PC-3 (cell line): ENCODE measurements at places on chromosomes 7 and 10. TPM values are rescaled to one million over a fixed set of nuclear protein-coding genes. Genes with fewer than 3 reads are reported as not detected.

- no peak overlapping the region for H3K27ac ChIP-seq
- no peaks in the 10 kb centered on the region for H3K27me3 ChIP-seq
- H3K4me1 ChIP-seq: peaks cover 8% of the 10 kb centered on the region; the same call in 1 of the 2 replicates
- DNase-seq: peak; percentile 31
- H3K4me3 ChIP-seq: no peak overlapping the region
These were observed 236.3 kb downstream of the BAMBI start for GRCh38 chr10:28913436-28914237.

- H3K4me1 ChIP-seq: peaks cover 9% of the 10 kb centered on the region
- no peak overlapping the region for H3K4me3 ChIP-seq
- no peak for DNase-seq
- no peak overlapping the region for H3K27ac ChIP-seq
- H3K36me3 ChIP-seq: no peaks in the 10 kb centered on the region
These were observed 34.6 kb downstream of the PLXNA4 start for GRCh38 chr7:132541656-132542055.

ITGA8 gene
- total RNA-seq: not detected in 2 replicates

GRCh38 chr7:157743781-157744525, 407.1 kb downstream of the DNAJB6 start:
- H3K4me1 ChIP-seq: no peaks in the 10 kb centered on the region
- DNase-seq: no peak
- H3K4me3 ChIP-seq: no peak overlapping the region

NPFFR1 gene
- total RNA-seq: not detected in 2 replicates

DNA sequence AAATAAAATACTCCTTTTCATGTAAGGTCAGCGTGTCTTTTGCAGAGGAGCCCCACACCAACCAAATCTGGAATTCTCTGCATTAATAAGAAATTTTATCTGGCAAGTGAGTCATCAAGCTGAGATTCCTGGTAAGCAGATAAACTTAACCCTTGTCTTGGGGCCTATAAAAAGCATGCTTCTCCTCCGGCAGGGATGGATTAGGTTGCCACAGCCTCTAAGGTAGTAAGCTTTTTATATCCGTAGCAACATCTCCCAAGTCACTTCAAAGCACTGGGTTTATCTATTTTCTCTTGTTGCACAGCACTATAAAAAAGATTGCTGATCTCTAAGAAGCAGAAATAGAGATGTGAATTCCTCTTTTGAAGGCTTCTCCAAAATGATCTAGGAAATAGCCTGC, 202.8 kb upstream of the NOBOX start:
- H3K4me3 ChIP-seq: no peak overlapping the region
- H3K36me3 ChIP-seq: no peaks in the 10 kb centered on the region
- no peaks in the 10 kb centered on the region for H3K4me1 ChIP-seq
- DNase-seq: peak; percentile 11

DNA sequence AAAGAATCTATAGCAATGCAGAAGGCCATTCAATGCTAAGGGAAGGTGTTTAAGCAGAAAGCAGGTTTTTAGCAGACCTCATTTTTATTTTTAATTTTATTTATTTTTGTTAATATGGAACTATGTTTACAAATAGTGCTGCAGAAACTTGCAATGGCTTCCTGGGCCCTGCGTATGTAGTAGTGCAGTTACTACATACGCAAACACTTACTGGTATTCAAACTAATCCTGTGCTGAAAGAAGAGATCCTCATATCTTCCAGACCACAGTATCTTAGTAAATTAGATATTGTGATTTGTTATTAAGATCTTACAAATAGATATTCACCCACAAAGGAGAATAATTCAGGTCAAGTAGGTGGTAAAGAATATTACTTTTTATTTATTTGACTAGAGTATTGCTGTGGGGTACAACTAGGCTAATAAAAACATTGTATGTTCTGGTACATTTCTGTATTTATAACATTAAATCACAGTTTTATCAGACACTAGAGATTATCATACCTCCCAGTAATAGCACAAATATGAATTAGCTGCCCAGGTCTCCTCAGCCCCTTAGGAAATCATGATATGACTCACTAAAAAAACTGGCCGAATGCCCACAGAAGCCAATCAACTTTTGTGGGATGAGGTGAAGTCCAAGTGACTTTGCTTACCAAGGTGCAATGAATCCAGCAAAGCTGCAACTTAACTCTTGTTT, 57.6 kb downstream of the RNLS start:
- no peaks in the 10 kb centered on the region for H3K4me1 ChIP-seq
- H3K27me3 ChIP-seq: no peaks in the 10 kb centered on the region
- no peak overlapping the region for H3K27ac ChIP-seq
- H3K4me3 ChIP-seq: no peak overlapping the region

GRCh38 chr10:29699621-29700020, 64.8 kb upstream of the SVIL start:
- H3K4me1 ChIP-seq: no peaks in the 10 kb centered on the region
- H3K27ac ChIP-seq: no peak overlapping the region
- H3K4me3 ChIP-seq: no peak overlapping the region
- no peaks in the 10 kb centered on the region for H3K27me3 ChIP-seq

DNA sequence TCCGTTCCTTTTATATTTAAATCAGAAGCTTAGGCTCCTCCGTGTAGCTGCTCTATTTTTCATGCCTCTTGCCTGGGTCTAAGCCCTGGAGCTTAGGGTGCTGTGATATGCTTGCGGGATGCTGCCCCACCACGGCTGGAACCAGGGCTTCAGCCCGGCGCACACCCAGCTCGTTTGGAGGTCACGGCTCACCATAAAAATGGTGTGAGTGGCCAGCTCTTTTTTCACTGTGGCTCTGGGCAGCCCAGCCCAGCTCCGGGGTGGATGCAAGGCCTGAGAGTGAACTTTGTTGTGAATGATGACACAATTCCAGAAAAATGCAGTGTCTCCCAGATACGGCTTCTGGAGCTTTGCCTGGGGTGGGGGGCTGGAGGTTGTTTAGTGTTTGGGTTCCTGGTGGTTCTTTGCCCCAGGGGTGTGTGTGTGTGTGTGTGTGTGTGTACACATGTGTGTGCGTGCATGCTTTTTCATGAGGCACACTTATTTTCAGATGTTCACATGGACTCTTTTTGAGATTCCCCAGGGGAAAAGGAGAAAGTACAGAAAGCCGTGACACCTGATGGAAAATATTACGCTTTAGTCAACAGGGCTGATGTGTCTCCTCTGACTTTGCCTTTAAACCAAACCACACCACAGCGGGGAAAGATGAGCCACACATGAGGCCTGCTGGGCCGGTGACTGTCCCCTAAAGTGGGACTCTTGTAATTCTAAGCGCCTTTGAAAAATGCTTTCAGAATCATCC, 46.2 kb downstream of the GRK5 start:
- peak overlapping the region; percentile 41; the same call in 1 of the 2 replicates for H3K4me3 ChIP-seq
- peaks cover 51% of the 10 kb centered on the region for H3K4me1 ChIP-seq
- DNase-seq: peak; percentile 87
- no peaks in the 10 kb centered on the region for H3K36me3 ChIP-seq
- H3K27me3 ChIP-seq: no peaks in the 10 kb centered on the region

DNA sequence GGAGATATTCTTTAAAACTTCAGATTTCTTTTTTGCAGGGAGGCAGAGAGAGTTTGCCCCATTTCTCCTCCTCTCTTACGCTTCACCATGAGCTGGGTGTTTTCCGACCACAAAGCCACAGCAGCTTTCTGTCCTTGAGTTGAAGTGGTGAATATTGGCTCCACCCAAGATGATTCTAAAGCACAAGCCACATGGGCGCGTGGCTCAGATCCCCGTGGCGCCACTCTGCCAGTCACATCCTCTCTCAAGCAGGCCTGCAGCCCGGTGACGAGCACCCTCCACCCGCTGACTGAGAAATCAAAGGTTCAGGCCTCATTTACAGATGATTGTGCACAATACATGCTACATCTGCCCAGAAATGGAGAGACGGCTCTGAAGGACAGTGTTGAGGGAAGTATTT, 27.6 kb upstream of the RNF32 start:
- no peak for DNase-seq
- peaks cover 11% of the 10 kb centered on the region for H3K27me3 ChIP-seq
- no peaks in the 10 kb centered on the region for H3K4me1 ChIP-seq
- H3K27ac ChIP-seq: no peak overlapping the region
- H3K4me3 ChIP-seq: no peak overlapping the region

GRCh38 chr7:12770227-12770975, 83.0 kb downstream of the ARL4A start:
- peaks cover 37% of the 10 kb centered on the region for H3K4me1 ChIP-seq
- no peaks in the 10 kb centered on the region for H3K27me3 ChIP-seq
- no peak overlapping the region for H3K4me3 ChIP-seq
- no peaks in the 10 kb centered on the region for H3K36me3 ChIP-seq

DNA sequence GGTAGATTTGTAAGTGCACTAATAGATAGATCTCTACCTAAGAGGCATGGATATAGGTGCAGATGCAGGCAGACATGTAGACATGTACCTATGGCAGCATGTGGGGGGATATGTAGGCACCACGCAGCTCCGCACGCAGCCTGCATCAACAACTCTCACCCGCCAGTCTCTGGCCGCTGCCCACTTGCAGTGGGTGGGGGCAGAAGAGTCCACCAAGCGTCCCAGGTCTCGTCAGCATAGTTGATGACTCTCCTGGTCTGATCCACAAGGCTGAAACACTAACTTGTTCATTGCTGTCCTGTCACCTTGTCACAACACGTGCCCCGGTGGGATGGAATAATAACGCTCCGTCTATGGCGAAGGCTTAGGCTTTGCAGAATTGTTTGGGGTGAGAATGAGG, 252.0 kb downstream of the ADARB2 start:
- DNase-seq: no peak
- H3K4me3 ChIP-seq: no peak overlapping the region
- H3K36me3 ChIP-seq: no peaks in the 10 kb centered on the region
- H3K27ac ChIP-seq: no peak overlapping the region
- no peaks in the 10 kb centered on the region for H3K27me3 ChIP-seq

DNA sequence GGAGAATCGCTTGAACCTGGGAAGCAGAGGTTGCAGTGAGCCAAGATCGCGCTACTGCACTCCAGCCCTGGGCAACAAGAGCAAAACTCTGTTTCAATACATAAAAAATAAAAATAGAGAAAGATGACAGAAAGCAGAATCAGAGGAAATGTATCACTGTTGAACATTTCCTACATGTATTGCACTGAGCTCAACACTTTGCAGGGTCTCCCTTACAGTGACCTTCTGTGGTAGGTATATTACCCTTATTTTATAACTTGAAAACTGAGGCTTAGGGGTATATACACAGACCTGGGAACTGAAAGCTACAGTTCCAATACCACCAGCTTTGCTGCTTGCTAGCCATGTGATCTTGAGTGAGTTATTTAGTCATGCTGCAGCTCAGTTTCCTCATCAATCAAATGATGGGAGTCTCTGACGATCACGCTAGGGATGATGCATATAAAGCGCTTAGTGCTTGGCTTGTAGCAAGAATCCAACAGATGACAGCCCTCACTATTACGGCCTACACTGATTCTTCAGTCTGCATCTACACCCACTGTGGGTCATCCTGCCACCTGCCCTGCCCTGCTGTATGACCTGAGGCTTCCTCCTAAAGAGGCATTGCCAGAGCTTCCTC, 99.0 kb downstream of the PDE1C start:
- no peak for DNase-seq
- H3K4me1 ChIP-seq: peaks cover 10% of the 10 kb centered on the region
- no peak overlapping the region for H3K4me3 ChIP-seq
- H3K36me3 ChIP-seq: no peaks in the 10 kb centered on the region
- H3K27ac ChIP-seq: peak overlapping the region; percentile 81
- no peaks in the 10 kb centered on the region for H3K27me3 ChIP-seq

PLEKHA8 gene
- total RNA-seq: 8.4 and 10.4 TPM in 2 replicates

GRCh38 chr10:32959006-32959920, 1.2 kb upstream of the ITGB1 start:
- H3K4me1 ChIP-seq: peaks cover 60% of the 10 kb centered on the region
- no peaks in the 10 kb centered on the region for H3K27me3 ChIP-seq
- peak overlapping the region; percentile 75 for H3K4me3 ChIP-seq
- H3K27ac ChIP-seq: peak overlapping the region; percentile 82

- no peak overlapping the region for H3K4me3 ChIP-seq
- no peak overlapping the region for H3K27ac ChIP-seq
- H3K4me1 ChIP-seq: peaks cover 13% of the 10 kb centered on the region
- H3K27me3 ChIP-seq: no peaks in the 10 kb centered on the region
- no peak for DNase-seq
These were observed 47.5 kb downstream of the GNA12 start for GRCh38 chr7:2796358-2797352.

- H3K4me1 ChIP-seq: peaks cover 14% of the 10 kb centered on the region
- no peak for DNase-seq
- no peaks in the 10 kb centered on the region for H3K36me3 ChIP-seq
- H3K27ac ChIP-seq: no peak overlapping the region
- no peaks in the 10 kb centered on the region for H3K27me3 ChIP-seq
These were observed 189.7 kb downstream of the TMEM26 start for GRCh38 chr10:61263518-61263917.

FAM221A gene
- 0.75 and 5.6 TPM in 2 replicates for total RNA-seq

VAX1 gene
- 0.12 and 0.98 TPM in 2 replicates for total RNA-seq

- no peaks in the 10 kb centered on the region for H3K36me3 ChIP-seq
- no peak overlapping the region for H3K27ac ChIP-seq
- no peaks in the 10 kb centered on the region for H3K27me3 ChIP-seq
These were observed 873.5 kb downstream of the REEP3 start for GRCh38 chr10:64394744-64395143.

TEX47 gene
- total RNA-seq: not detected in 2 replicates

- no peaks in the 10 kb centered on the region for H3K4me1 ChIP-seq
- no peak overlapping the region for H3K27ac ChIP-seq
- H3K27me3 ChIP-seq: no peaks in the 10 kb centered on the region
- no peak overlapping the region for H3K4me3 ChIP-seq
These were observed 217.1 kb downstream of the GALNT17 start for GRCh38 chr7:71348821-71349681.

C10orf95 gene
- total RNA-seq: 1.6 and 1.9 TPM in 2 replicates

DNA sequence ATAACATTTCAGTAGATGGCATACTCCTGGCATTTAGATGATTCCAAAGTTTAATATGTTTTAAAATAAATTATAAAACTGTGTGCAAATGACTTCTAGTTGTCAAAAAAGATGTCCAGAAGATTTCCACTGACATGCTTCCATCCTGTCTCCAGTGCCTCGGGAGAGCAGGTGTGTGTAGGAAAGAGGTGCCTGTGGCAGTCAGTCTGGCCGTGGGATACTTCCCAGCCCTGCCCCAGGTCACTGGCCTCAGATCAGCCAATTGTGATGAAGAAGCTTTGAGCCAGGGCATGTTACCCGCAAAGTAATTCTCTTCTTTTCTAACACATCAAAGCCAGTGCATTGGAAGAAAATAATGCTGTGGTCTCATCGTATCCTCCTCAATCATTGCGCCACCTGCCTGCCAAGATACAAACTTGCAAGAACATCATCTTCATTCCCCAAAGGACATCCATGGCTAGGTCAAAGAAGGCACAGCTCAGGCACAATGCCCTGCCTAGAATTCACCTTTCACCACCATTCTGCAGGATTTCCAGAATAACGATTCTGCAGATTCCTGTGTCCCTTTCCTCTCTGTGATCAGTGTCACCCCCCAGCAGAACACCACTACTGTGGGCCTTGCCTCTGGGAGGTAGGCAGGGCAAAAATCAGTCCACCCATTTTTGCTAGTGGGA, 6.3 kb upstream of the KCNMA1 start:
- peak; percentile 98 for DNase-seq
- H3K4me1 ChIP-seq: peaks cover 30% of the 10 kb centered on the region
- no peak overlapping the region for H3K27ac ChIP-seq
- no peaks in the 10 kb centered on the region for H3K27me3 ChIP-seq
